Kidney capillary endothelial cell (primary cell): ENCODE measurements at places on chromosomes 2 and 18.

DNA sequence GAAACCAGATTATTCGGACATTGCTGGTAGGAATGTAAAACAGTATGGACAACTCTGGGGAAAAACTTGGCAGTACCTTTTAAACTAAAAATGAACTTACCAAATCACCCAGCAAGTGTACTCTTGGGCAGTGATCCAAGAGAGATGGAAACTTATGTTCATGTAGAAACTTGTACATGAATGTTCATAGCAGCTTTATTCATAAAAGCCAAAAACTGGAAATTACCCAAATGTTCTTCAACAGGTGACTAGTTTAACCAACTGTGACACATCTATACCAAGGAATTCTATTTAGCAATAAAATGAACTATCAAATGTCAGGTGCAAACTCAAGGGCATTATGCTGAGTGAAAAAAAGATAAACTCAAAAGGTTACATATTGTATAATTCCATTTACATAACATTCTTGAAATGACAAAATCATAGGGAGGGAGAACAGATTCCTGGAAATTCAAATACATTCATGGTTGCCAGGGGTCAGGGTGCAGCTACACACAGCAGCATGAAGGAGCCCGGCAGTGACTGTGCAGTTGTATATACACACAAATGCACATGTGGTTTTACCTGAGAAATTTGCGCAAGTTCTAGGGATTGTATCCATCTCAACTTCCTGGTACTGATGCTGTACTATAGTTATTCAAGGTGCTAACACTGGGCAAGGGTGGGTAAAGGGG lies 3.5 kb upstream of the RNU4ATAC start:
- DNase-seq: no peak

GRCh38 chr2:161388146-161388779 lies 27.8 kb upstream of the TBR1 start:
- no peak for DNase-seq

- DNase-seq: no peak
Measured at GRCh38 chr18:30920757-30921156, 121.8 kb downstream of the DSC3 start.

DNA sequence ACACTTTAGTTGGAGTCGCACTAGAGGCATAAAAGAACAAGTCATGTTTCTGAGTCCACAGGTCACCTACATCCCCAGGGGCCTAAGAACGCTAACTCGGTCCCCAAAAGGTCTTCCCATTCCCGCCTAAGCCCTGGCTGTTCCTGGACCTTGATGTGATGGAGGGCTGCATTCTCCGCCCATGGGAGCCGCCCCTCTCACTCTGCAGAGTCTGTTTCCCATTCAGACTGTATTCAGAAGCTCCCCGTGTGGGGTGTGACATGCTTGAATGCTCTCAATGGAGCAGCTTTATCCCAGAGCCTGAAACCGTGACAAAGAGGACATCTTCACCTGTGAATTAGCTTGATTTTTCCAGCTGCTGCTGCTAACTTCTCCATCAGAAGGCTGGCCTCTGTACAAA lies 319.0 kb upstream of the KLHL29 start:
- no peak for DNase-seq

DNA sequence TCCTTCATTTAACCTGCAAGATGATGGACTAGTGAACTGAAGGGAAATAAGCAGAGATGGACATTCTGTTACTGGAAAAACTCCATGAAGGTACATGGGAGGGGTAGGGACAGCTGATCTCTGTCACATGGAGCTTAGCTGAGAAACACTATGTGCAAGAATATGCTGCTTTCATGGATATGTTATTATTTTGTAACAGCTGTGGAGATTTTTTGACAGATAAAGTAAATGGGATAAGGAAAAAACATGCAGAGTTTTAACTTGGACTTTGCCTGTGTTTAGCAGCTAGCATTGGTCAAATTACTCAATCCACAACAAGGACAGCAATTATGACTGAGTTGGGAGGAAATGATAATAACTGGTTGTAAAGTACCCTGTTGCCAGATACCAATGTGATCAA lies 28.7 kb upstream of the HNRNPA3 start:
- DNase-seq: no peak

GRCh38 chr2:240247241-240247867 lies 106.9 kb upstream of the OTOS start:
- no peak for DNase-seq
